ENCODE measurements at places on chromosomes 7 and 10.

DNA sequence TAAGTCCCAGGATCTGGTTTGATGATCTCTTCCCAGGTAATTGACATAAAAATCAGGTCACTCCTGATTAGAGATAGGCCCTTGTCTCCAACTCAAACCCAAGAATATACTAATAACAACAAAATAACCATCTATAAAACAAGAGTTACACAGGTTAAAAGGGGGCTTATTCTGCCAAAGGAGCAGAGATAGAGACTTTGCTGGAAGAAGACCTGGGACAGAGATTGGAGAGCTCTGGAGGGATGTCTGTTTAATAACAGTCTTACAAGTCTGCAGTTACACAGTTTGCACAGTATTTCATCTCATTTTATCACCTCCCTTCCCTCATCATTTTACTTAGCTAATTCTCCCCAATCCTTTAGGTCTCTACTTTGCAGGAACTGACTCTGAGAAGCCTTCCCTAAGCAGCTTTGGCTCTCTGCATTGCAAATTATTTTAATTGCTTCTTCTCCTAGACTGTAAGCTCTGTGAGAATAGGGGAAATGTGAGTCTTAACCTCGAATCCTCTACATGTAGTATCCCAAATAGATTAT lies 3.7 kb upstream of the ZNF438 start:
- DNase-seq = no peak

DNA sequence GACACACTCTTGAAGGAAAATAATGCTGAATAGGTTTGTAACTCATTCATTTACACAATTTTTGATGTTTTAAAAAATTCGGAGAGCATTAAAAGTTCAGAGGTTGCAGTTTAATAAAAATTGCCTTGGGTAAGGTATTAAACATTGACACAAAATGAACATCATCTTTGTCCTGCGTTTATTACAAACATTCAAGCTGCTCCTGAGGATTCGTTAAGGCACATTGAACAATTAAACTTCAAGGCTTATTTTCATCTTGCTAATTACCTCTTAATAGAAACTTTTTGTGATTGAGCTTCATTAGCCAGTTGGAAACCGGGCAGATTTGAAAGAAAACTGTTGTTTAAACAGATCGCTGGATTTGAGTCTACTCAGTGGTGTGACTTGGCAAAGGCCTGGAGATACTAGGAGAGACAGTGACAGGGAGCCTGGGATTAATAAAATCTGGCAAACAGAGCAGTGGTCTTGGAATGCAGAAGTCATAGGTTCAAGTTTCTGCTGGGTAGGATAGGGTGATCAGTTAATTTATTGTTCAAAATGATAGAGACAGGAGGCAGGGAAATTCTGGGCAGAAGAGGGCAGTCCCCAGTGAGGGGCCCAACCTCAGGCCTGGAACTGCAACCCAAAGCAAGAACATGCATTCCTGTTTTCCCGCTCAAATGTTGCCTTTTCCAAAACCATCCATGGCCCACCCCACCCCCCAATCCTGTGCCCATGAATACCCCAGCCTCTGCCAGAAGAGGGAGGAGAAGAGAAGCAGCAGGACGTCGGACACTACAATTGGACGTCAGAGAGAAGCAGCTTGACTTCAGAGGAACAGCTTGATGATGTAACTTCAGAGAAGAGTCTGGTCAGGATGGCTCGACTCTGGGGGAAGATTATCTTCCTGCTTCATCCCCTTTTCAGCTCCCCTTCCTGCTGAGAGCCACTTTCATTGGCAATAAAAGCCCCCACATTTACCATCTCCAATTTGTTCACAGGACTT lies 43.5 kb upstream of the SLC35G1 start:
- DNase-seq = no peak

- DNase-seq = peak; percentile 55
These were observed 108.1 kb upstream of the AGR3 start for GRCh38 chr7:16989811-16990413.

- DNase-seq = no peak
These were observed 34.9 kb downstream of the FAM204A start for GRCh38 chr10:118307220-118307619.

- no peak for DNase-seq
These were observed 247.3 kb downstream of the PARD3 start for GRCh38 chr10:34567659-34568253.

GRCh38 chr10:80414142-80414895 lies 6.0 kb downstream of the PRXL2A start:
- DNase-seq = no peak

GRCh38 chr7:139655305-139655704 lies 122.5 kb downstream of the HIPK2 start:
- no peak for DNase-seq

DNA sequence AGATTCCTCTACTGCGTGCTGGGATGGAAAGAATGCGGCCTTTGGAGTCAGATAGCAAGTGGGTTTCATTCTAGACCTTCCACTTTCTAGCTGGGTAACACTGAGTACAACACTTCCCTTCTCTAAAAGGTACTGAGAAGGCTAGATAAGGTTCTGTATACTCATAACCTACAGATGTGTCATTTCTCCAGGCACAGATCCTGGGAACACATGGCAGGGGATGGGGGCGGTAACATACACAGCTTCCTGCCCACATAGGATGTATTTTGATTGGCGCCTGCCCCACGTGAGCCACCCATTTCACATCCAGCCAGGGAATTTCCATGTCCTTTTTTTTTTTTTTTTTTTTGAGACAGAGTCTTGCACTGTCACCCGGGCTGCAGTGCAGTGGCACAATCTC lies 31.8 kb downstream of the KLRG2 start:
- DNase-seq = no peak

DNA sequence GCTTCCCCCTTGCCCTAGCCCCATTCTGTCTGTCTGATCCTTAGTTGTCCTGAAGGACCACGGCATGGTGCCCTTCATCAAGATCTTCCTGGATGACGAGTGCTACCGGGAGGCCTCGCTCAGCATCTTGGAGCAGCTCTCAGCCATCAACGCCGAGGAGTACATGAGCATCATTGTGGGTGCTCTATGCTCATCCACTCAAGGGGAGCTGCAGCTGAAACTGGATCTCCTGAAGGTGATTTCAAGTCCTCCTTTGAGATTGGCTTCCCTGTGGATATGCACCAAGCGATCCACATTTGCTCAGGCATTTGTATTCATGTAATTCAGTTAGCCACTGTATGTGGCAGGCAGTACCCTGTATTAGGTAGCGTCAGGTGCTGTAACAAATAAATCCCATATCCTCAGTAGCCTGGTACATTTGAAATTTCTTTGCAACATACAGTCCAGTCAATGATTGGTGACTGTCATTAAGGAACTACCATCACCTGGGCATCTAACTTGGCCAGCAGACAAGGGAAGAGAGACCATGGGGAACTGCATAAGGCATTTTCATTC lies 51.2 kb downstream of the WDFY4 start:
- DNase-seq = no peak

GRCh38 chr10:31884386-31884785 lies 44.2 kb downstream of the ARHGAP12 start:
- no peak for DNase-seq

- no peak for DNase-seq
These were observed 187.0 kb downstream of the PCDH15 start for GRCh38 chr10:54614072-54614471.

DNA sequence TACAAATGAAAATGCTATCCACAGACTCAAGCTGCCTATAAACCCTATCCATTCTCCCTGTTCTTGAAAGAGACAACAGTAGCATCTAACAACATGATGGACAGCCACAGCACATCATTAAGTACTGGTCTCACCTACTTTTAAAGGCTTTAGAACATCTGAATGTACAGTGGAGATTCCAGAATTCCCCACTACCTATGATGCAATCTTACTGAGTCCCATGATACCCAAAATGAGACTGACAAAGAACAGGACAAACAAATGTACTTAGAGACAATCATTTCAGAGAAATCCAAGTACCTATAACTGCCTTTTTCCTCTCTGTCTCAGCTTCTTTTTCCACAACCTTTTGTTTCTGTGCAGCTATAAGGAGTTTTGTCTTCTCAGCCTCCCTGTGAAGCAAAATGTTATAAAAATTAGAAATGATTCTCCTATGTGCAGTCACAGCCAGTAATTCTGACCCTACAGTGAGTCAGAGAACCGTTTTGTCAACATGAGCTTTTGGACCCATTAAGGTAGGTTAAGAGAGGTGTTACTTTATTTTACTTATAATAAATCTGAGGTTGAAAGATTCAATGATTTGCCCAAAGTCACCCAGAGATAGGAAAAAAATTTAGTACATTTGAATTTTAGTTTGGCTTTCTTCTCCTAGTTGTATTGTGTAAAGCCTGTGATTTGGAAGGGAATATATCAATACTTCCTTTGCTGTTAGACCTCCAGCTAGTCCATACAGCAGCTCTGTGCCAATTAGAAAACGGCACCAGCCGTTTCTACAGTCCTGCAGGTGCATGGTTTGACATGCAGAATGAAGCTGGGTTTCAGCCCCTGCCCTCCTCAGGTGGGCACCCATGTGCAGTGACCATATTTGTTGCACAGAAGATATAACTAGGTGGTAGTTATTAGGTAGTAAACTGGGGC lies 21.9 kb downstream of the ERLIN1 start:
- DNase-seq = no peak

- DNase-seq = no peak
These were observed 9.4 kb downstream of the DLX5 start for GRCh38 chr7:97015279-97015678.

GRCh38 chr10:27998178-27998953 lies 513 bp downstream of the ODAD2 start:
- DNase-seq = no peak

DNA sequence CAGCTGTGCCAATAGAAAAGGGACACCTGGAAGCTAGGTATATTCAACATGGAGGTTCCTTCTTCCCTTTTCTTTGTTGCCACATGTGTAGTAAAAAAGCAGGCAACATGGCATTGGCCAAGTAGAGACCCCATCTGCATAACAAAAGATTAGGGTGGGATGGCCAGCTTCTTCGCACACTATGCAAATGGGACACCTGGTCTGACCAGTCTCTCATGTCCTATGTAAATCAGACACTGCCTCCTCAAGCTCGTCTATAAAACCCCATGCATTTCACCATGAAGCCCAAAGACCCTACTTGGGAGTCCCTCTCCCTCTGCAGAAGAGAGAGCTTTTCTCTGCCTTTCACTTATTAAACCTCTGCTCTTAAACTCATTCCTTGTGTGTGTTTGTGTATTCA lies 53.9 kb downstream of the MYL10 start:
- no peak for DNase-seq

- DNase-seq = no peak
These were observed 121.0 kb upstream of the PPP2R2D start for GRCh38 chr10:131779661-131780394.

DNA sequence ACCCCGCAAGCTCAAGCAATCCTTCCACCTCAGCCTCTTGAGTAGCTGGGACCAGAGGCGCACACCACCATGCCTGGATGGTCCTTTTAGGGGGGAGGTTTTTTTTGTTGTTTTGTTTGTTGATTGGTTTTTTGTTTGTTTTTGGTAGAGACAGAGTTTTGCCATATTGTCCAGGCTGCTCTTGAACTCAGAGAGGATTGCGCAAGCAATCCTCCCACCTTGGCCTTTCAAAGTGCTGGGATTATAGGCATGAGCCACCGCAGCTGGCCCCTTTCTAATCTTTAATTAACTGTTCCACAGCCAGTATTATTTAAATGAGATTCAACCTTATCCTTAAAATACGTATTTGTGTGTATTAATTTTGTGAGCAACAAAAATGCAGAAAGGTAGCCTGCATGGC lies 65.8 kb downstream of the SLC13A1 start:
- DNase-seq = no peak
